ENCODE measurements at places on chromosomes 1 and 21.
A peak's percentile ranks its signal among the peaks of the same experiment; 100 is the strongest.

- DNase-seq: no peak
Measured at GRCh38 chr1:19344372-19344810, 32.3 kb downstream of the SLC66A1 start.

GRCh38 chr1:246786606-246787238 is 62.5 kb downstream of the SCCPDH start:
- no peak for DNase-seq

DNA sequence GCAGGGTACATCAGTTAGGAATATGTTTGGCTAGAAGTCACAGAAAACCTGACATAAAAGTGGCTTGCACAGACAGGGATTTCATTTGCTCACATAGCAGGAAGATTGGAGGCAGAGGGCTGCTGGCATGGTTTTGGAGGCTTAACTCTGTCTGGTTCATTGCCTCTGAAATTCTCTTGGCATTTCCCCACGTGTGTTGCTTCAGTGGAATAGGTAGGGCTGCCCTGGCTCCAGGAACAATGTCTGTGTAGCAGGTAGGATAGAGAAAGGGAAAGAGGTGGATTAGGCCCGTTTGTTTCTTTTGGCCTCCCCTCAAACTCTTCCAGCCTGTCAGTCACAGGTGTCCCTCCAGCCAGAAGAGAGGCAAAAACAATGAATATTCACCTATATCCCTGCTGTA is 20.5 kb upstream of the SIPA1L2 start:
- DNase-seq: no peak

GRCh38 chr1:165375623-165376022 is 19.1 kb upstream of the LMX1A start:
- DNase-seq: no peak

DNA sequence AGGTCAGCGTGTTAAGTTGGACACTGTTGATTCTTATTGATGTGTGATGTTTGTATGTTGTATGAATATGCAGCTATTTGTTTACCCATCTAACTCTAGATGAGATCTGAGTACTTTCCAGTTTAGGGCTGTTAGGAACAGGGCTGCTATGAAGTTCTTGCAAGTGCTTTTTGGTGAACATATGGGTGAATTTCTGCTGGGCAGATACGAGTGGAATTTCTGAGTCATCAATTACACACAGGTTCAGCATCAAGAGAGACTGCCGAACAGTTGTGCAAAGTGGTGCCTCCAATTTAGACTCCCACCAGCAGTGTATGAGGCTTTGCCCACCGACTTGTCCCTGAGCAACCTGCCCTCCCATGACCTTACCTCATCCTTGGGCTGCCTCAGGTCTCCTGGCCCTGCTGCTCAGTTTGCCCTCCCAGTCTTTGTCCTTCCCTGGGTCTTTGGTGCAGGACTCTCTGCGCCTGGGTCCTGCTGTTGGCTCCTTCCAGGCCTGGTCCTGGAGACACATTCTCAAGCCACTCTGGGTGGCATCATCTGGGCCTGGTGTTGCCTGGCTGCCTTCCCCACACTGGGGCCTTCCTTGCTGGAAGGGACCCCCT is 343.6 kb downstream of the PTPRU start:
- DNase-seq: no peak

- peak; percentile 45 for DNase-seq
Measured at GRCh38 chr1:67532452-67533216, 102.4 kb upstream of the SERBP1 start.

DNA sequence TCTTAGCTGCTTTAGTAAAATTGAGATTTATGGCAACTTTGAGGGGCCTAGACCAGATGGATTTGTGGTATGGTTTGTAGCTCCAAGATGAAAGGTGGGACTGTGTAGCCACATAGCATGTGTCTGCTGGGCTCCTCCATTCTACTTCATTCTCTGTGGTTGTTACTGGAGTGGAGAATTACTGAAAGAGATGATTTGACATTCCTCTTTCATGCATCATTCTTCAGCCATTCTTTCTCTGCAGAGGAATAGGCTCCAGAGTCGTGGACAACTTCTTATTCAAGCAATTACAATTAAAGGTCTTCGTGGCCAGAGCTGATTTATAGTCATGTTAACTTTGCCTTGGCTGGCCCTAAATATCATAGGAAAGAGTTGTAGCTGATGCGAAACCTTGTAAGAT is 328.9 kb downstream of the PAPPA2 start:
- DNase-seq: no peak

DNA sequence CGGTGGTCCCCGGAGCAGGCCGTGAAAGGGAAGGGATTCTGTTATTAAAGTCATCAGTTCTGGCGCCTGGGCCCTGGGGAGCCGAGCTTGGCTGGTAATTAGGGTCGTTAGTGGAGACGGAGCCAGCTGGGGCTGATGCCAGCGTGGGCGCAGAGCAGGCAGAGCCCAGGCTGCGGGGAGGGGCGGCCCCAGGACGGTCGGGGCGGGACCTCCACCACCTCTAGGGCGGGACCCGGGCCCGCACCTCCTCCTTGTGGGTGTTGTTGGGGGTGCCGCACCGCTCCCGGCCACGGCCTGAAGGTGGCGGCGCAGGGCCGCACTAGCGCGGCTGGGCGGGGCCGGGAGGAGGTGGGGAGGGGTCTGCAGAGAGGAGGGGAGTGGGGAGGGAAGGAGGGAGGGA is 470.6 kb downstream of the PTPRU start:
- no peak for DNase-seq

- DNase-seq: no peak
Measured at GRCh38 chr21:44405091-44405947, 50.0 kb upstream of the LRRC3 start.

DNA sequence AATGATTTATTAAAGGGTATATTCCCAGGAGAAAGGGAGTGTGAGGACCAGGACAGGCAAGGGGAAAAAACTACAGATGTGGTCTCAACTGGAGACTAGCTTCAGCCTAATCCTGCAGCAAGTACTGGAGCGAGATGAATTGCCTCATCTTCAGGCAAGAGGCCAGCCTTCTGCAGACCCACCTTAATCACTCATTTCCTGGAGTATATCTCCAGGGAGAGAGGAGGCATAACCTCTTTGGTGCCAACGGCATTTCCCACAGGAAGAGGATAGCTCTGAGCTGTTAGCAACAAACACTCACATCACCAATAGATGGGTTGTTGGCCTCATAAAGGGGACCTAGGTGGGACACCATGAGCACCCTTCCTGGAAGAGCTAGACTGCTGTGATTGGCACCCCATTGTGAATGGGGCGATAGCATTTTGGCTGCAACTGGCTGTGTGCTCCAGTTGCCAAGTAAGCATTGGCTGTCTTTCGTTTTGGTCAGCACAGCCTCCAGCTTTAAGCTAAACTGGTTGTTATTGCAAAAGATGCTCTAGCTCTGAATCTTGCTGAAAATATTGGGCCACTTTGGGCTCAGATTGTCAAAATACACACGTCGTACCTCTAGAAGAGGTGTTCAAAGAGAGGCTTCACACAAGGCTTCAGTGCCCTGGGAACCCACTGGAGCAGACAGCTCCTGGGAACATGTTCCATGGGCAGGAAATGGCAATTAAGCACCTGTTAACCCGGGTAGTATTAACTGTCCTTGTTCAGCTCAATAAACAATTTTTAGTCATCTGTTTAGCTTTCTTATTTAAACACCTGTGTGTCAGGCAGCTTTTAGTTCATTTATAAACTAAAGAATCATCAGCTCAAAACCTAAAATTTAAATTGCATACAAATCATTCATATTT is 314.8 kb upstream of the C1orf87 start:
- DNase-seq: no peak

DNA sequence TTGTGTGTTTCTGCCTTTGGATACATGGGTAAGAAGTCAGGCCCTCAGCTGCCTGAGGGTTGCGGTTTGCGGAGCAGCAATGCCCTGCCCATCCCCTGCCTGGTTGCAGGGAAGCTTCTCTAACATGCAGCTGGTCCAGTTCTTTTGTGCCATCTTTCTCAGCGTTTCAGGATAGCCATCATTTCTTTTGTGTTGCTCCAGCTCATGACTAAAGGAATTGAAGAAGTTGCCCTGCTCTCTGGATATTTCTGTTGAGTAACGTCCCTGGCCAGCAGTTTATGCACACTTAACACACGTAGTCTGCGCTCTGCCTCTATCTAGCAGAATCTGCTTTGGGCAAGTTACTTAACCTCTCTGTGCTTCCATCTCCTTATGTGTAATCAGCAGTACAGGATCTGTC is 62.1 kb downstream of the DOP1B start:
- DNase-seq: no peak

- DNase-seq: no peak
Measured at GRCh38 chr1:31433396-31433930, 20.4 kb downstream of the SERINC2 start.

- no peak for DNase-seq
Measured at GRCh38 chr1:162168261-162168660, 98.8 kb downstream of the NOS1AP start.

Measured in NCI-H1048 (cell line).